Activated CD4-positive, alpha-beta T cell treated with anti-CD3 and anti-CD28 coated beads, Interleukin-2, amount 50 U/mL, for 4 hours (primary cell): ENCODE measurements at places on chromosomes 5 and 9.

DNA sequence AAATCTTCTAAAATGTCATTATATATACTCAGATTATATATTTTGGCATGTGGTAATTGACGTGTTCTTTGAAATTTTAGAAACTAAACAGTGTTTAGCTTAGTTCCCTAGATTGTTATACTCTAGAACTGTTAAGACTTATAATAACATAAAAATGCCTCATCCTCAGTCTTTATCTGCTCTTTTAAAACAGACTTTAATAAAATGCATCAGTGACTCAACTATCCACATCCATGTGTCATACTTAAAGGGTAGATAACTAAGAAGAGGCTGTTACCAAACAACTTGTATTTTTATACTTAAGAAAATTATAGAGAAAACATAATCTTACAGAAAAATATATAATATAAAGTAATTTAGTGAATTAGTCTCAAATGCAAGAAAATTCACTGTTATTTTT lies 15.2 kb downstream of the NFIL3 start:
- no peak for DNase-seq

DNA sequence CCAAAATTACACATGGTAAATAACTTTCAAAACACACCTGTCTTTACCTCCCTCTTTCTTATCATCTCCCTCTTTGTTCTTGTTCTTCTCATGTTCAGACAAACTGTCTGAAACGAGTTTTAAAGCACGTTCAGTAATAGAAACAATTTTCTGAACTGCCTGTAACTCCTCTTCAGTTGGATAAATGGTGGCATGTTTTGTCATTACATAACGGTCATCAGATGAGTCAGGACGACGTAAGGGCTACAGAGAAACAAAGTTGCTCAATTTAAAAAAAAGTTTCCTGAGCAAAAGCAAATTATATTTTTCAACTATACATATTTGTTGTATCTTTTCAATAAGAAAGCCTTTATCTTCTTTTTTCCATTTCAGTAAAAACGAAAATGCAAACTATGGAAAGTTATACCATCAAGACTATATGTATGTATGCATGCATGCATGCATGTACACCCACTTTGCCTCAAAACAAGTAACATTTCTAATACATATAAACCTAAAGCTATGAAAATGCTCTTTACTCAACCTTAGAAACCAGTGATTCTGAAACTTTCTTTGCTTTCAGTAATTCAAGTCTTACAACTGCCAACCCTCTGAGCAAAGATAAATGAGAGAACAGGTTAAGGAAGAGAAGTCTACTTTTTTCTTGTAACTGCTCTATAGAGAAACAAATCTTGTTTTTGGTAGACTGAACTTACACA lies 56.0 kb downstream of the ZFR start:
- no peak for DNase-seq

- DNase-seq, result no peak
Measured at GRCh38 chr9:93686880-93687236, 110.5 kb downstream of the PHF2 start.

DNA sequence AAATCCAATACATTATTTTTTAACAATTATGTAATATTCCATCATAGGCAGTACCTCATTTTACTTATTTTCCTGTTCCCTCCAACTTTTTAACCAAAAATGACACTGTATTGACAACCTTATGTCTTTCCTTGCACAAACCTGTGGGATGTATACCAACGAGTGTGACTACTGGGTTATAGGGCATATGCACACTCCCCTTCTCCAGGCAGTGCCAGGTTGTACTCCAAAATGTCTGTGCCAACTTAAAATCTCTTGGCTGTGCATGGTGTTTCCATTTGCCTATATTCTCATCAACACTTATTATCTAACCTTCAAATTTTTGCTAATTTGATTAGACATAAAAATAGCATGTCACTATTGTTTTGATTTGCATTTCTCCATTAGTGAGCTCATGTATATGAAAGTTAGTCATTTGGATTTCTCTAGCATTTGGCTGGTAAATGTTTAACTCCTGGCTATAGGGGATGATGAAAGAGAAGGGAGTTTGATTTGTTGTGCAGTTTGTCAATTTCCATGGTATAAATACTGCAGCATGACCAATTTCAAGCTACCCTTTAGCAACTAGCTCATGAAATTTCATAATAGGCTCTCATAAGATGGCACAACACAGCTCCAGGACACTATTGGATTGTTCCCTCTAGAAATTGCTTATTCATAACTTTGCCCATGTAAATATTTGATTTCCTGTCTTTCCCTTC lies 129.9 kb downstream of the BAAT start:
- no peak for DNase-seq

DNA sequence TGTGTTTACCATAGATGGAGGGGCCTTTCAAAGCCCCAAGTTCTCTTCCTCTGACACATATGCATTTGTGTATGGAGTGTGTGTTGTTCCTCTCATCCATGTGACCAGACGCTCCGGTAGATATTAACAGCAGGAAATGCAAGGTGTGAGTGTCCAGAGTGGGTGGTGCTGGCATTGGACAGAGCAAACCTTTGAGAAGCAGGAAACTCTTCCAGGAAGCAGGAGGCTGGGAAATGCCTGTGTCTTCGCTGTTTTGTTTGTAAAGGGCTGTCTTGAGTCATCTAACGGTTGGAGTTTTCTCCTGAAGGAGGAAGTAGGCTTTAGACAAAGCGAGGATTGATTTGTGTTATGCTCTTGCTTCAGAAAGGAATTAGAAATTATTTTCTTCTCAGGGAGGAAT lies 370.9 kb downstream of the PLK2 start:
- DNase-seq, result no peak

DNA sequence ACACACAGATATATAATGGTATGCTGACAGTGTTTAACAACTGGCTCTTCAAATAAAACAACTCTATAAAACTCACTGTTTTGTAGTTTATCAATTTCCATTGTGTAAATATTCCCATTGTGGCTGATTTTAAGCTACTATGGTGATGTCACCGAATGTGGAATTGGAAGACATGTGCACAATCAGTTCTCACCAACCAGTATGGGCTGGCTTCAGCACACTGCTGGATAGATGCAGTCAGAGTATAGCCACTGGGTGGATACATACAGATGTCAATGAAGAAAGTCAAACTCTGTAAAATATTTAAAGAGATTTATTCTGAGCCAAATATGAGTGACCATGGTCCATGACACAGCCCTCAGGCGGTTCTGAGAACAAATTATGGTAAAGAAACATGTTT lies 475.9 kb upstream of the SMARCA2 start:
- no peak for DNase-seq

DNA sequence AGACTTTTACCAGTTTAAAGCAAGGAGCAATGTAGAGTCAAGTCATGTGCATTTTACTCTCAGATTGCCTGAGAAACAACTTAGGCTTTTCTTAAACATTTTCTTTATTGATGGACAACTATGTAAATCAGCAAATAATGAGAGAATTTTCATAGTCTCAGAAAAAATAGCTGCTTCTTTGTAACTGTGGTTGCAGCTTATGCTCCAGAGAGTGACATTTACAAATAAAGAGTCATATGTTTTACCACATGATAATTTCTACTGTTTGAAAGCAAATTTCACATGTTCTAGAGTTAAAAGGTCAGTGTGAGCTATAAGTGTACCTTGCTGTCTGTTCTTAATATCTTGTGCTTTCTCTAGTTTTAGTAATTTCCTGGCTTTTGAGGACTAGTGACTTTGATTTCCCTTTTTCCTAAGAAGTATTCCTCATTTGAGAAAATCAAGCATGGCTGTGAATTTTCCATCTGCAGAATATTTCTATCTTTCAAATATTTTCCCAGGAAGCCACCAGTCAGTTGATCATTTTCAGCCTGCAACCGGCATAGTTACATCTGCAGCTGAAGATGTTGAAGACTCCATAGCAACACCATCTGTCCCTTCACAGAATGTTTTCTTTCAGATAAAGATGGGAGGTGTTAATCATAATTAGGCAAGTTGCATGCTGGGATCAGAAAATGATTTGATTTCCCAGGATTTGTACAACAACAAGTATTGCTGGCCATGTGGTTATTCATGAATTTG lies 229.9 kb downstream of the SGCD start:
- no peak for DNase-seq

DNA sequence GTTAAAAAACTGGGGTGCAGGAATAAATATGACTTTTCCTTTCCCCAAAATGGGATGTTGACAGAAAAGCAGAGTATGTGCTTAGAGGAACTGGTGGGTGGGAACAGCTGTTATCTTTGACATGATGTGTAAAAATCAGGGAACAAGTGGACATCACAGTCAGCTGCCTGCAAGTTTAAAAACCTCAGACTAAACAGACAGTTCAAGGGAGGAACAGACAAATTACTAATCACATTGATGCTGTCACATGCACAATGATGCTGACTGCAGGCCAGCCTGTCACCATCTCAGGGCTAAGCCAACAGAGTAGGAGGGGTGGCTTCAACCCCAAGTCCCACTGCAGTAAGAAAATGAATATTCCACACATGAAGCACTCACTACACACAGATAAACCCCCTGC lies 38.2 kb upstream of the UBAP2 start:
- DNase-seq, result no peak

- DNase-seq, result no peak
Measured at GRCh38 chr9:109926421-109926869, 146.4 kb downstream of the PALM2AKAP2 start.

- no peak for DNase-seq
Measured at GRCh38 chr5:125011947-125012346, 265.5 kb upstream of the ZNF608 start.

GRCh38 chr9:74977287-74977686 lies 24.6 kb upstream of the C9orf40 start:
- no peak for DNase-seq
